ENCODE measurements at places on chromosomes 16 and 17.

DNA sequence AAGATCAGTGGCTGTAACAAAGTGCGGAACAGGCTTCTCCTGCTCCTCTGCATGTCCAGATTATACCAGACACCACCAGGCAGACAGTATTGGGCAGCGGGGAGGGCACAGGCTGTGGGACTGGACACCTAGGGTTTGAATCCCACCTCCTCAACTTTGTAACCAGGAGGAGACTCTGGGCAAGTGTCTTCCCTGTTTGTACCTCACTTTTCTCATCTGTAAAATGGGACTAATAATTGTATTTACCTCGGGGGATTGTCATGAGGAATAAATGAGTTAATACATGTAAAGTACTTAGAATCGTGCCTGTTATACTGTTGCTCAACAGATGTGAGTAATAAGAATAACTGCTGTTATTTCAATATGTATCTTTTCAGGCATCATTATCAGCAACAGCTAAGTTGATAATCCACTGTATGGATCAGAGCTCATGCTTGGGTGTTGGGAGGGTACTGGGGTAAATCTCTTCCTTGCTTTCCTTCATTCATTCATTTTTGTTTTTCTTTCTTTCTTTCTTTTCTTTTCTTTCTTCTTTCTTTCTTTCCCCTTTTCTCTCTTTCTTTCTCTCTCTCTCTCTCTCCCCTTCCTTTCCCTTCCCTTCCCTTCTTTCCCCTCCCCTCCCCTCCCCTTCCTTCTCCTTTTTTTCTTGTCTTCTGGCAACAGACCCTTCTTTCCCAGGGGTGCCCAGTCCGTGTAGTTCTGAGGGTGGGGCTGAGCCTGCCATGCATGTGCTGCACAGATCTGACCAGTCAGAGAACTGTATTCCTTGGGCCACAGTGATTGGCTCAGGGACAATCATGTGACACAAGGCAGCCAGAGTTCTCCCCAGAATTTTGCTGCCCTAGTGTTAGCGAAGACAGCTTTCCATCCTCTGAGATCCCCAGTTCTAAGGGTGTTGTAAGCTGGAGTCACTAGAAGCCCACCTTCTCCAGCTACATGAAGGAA is 25.3 kb upstream of the BRD7 start:
- DNase-seq, result no peak

DNA sequence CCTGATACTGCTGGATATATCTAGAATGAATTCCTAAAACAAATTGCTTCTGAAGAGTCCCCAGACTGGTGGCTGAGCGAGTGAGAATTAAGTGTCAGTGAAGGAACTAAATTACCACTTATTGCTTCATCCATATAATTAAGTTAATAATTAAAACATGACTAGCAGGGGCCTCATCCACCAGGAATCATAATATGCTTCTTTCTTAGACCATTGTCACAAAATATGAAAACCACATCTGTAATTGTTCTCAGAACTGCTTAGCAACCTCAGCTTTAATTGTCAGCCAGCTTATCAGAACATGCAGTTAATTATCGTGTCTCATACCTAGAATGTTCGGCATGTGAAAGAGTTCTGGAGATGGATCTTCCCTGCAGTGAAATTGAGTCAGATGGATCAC is 21.2 kb upstream of the PIRT start:
- no peak for DNase-seq

DNA sequence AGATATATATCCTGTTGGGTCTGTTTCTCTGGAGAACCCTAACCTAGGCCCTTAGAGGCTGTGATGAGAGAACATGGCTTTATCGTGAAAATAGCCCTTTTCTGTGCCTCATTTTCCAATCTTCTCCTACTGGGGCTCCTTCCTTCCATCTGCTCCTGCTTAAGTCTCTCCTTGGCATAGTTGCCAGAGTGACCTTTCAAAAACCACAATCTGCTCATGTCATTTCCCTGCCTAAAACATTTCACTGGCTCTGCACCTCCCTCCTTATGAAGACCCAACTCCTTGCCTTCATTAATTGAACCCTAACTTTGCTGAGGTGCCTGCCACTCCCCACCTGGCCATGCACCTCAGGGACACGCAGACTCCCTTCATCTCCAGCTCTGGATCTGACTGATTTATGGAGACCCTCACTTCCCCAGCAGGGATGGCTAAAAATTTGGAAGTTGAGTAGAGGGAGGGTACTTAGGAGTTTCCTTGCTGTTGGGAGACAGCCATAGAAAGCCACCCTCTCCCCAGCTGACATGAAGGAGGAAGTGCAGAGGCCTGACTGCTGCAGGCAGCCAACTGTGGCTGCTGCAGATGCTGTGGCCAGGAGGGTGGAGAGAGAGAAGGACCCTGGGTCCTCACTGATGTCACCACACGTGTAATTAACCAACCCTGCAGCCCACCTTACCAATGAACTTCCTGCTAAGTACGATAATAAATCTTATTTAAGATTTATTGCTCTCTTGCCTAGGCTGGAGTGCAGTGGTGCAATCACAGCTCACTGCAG is 6.3 kb upstream of the GGA2 start:
- DNase-seq, result no peak

GRCh38 chr17:39123627-39124026 is 27.8 kb downstream of the PLXDC1 start:
- no peak for DNase-seq

GRCh38 chr16:82639263-82639662 is 12.5 kb downstream of the CDH13 start:
- DNase-seq, result no peak

DNA sequence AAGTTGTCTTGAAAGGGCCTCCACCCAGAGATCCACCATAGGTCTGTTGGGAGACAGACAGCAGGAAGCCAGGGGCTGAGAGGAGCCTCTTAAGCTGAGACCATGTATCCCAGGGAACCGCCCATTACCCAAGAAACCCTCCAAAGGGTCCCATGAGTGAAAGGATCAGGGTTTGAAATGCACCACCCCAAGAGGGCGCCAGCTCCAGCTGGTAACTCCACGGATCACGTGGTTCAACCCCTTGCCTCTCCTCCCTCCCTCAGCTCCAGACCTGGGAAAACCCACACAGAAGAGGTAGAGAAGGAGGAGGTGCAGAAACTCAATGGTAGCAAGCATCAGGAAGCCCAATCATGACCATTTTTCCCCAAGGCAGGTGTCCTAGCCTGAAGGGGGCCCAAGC is 148.7 kb downstream of the AIPL1 start:
- DNase-seq, result no peak

DNA sequence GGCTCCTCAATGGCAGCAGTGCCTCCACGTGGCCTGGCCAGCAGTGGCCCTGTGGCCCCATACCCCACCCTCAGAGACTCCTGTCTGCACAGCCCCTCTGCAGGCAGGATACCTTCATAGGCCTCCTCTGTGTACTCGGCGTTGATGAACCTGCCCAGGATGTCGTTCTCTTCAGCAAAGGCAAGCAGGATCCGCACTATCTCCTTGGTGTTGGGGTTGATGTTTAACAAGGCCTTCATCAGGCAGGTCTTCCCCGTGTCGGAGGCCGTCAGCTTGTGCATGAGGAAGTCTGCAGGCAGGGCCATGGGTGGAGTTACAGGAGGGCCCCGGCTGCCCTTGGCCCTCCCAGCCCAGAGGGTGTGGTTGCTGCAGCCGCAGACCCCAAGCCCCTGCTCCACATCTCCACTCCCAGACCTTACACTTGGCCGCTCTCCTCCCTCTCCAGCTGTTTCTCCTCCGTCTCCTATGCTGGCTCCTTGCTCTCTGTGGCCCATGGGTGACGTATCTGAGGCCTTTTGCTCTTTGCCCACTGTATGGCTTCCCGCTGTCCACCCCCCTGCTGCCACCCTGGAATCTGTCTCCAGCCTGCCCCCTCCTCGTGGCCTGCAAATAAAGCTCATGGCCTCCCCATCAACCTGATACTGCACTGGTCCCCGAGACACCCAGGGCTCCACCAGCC is 15.1 kb downstream of the TRPV3 start:
- DNase-seq, result no peak

GRCh38 chr16:88927010-88927409 is 50.0 kb downstream of the CBFA2T3 start:
- peak; percentile 58 for DNase-seq

DNA sequence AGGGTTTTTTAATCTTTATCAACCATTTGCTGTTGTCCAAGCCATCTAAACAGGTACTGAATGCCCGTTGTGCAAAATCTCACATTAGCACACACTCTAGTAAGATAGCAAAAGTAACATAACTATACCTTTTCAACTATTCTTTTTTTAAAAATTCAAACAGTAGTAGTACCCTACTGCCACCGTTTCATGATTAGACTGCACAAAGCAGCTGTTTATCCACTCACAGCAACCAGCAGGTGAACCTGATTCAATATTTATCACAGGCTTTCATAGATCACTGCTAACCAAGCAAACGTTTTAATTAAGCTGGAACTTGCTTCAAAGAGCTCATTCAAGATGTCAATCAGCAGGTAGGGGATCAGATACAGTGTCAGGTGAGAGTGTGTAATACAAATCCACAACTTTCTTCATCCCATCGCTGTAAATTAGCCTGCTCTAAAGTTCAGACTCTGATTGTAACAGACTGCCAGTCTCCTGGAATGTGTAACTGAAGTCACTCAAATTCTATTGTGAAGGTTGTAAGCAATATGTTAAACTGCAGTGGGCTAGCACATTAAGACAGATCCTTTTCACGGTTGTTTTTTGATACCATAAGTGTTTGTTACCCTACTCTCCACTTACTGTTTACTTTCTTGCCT is 47.3 kb downstream of the BRIP1 start:
- no peak for DNase-seq

GRCh38 chr16:3766177-3766576 is 48.9 kb upstream of the TRAP1 start:
- no peak for DNase-seq

GRCh38 chr17:42270170-42270535 is 6.0 kb downstream of the STAT5B start:
- no peak for DNase-seq

GRCh38 chr17:19768046-19768782 is 20.1 kb upstream of the ALDH3A1 start:
- DNase-seq, result no peak

- no peak for DNase-seq
Observed at GRCh38 chr17:41624208-41625101, at the start of gene KRT17. KRT17 (minus strand) TSS chr17:41624575; CDS start chr17:41624509, 66 bp downstream.

- peak; percentile 86 for DNase-seq
Observed at GRCh38 chr17:42819939-42820535, 4.0 kb downstream of the BECN1 start.

DNA sequence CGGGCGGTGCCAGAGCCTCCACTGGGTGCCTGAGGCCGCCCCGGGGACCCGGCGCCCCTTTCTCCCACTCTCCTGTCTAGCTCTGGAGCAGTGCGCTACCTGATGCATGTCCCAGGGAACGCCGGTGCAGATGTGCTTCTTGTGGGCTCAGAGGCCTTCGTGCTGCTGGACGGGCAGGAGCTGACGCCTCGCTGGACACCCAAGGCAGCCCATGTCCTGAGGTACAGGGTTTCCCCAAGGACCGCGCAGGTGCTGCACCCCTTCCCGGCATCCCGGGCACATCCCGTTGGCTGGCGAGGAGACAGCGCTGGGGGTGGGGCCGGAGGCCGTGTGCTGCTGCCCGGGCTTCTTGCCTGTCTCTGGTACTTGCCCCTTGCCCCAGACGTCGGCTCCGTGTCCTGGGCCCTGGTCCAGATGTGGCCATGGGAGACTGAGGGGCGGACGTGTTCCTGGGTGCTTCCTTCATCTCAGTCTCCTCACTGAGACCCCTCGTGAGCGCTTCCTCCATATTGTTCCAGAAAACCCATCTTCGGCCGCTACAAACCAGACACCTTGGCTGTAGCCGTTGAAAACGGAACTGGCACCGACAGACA is 12.5 kb downstream of the RGS11 start:
- DNase-seq, result no peak

GRCh38 chr16:66131156-66131807 is 235.2 kb upstream of the CDH5 start:
- no peak for DNase-seq

- no peak for DNase-seq
Observed at GRCh38 chr16:75042426-75043174, 43.8 kb downstream of the ZNRF1 start.

- DNase-seq, result no peak
Observed at GRCh38 chr17:10549096-10549842, at the start of gene MYH2. MYH2 (minus strand) TSS chr17:10549658; CDS start chr17:10547920, 1,738 bp downstream.

DNA sequence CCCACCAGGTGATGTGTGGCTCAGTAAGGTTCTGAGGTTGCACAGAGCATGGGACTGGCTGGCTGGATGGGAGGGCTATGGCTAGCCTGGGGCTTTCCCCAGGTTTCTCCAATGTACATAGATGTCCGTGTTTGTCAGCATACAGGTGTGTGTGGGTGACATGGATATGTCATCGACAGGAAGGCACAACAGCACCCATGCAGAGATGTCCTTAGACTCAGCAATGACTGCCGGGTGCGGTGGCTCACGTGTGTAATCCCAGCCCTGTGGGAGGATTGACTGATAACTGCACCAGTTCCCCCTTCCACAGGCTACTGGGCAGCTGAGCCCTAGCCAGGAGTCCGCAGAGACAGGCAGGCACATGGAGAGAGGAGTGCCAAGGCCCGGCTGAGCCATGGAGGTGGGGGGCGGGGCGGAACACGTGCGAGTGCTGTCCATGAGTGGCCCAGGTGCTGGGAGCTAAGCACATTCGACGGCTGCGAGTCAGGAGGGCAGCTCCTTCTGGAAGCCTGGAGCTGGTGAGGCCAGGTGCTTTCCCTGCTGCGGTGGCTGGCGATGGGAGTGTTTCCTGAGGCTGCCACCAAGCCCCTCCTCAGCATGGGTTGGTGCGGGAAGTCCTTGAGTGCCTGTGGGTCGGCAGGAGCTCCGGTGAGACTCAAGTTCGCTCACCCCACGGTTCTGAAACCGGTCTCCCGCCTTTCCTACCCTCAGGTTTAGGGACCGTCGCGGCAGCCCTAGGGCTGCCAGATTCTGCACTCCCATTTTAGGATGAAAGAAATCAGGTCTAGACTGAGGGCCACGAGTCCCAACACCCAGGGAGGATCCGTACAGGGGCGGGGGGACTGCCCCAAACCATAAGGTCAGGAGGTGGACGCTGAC is 858 bp upstream of the ASPSCR1 start:
- DNase-seq, result peak; percentile 91

DNA sequence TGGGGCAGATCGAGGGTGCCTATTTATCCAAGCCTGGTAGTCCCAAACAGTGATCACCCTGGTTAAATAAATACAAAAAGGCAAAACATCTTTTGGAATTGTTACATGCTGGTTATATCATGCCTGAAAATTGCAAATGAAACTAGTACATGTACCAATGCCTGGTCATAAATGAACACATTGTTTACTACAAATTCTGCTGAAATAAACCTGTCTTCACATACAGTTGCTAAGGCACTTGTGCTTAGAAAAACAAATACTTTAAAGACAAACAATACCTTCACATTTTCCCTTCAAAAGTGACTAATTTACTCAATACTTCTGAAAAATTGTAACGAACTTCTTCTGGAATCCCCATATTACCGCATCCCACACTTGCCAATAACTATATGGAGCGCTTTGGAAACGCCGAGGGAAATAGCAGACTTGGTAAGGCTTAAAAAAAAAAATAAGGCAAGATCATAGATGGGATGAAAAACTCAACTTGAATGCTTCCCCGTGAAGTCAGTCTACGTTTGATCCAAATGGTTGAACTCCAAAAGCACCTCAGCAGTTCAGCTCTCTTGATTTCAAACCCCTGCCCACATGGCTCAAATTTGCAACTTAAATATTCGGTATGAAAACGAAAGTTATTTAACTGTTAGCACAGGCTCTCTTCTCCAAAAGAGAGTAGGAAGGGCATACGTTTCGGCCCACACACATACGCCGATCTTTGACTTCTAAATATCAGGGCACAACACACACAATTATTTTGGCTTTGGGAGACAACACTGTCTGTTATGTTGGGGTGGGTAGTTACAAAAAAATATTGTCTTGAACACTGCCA is 264.5 kb downstream of the NTN1 start:
- no peak for DNase-seq

- DNase-seq, result no peak
Observed at GRCh38 chr17:1003633-1003971, 6.7 kb downstream of the TIMM22 start.
